Progenitor cell of endocrine pancreas (in vitro differentiated cells): ENCODE measurements at places on chromosomes 12 and 14.
A peak's percentile ranks its signal among the peaks of the same experiment; 100 is the strongest.

DNA sequence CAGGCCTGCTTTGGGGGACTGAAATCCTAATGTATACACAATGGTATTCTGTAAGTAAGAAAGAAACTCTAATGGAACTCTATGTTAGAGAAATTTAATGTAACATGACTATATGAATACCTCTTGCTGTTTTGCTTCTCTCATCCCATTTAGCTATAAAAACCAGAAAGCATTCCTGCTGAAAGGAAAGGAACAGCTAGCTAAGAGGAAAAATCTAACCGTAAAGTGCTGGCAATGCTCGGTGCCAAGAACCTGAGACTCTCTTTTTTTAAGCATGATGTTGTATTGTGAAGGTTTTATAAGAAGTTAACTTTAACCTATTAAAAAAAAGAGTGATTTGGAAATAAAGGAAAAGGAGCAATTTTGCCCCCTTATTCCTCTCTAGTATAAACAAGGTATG, 75.6 kb upstream of the DACT1 start:
- H3K4me3 ChIP-seq, result no peak overlapping the region
- H3K4me1 ChIP-seq, result peaks cover 5% of the 10 kb centered on the region
- H3K27ac ChIP-seq, result no peak overlapping the region
- no peaks in the 10 kb centered on the region for H3K36me3 ChIP-seq
- no peak for DNase-seq

GRCh38 chr14:104665657-104666522, 23.5 kb upstream of the INF2 start:
- H3K4me3 ChIP-seq, result no peak overlapping the region
- peak overlapping the region; percentile 91 for H3K27ac ChIP-seq
- H3K27me3 ChIP-seq, result no peaks in the 10 kb centered on the region
- DNase-seq, result peak; percentile 56
- no peaks in the 10 kb centered on the region for H3K36me3 ChIP-seq

- no peak for DNase-seq
- peaks cover 6% of the 10 kb centered on the region for H3K27me3 ChIP-seq
- H3K4me1 ChIP-seq, result peaks cover 5% of the 10 kb centered on the region
- no peak overlapping the region for H3K4me3 ChIP-seq
- H3K36me3 ChIP-seq, result peaks cover 6% of the 10 kb centered on the region
Observed at GRCh38 chr14:90726656-90727055, 89.6 kb downstream of the TTC7B start.

DNA sequence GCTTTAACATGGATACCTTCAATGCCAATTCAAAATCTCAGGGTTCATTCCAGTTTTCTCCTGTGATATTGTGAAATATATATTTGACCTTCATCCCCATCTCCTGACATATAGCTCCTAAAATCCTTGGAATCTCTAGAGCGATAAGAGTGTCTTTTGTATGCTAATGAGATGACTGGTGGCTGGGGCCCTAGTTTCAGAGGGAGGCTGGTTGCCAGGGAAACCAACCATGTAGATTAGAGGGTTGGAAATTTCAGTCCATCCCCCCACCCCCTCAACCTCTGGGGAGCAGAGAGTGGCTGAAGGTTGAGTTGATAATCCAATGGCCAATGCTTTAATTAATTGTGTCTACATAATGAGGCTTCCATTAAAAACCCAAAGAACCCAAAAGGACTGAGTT, 59.4 kb downstream of the SDR9C7 start:
- H3K4me1 ChIP-seq, result no peaks in the 10 kb centered on the region
- no peak overlapping the region for H3K4me3 ChIP-seq
- no peak for DNase-seq
- no peak overlapping the region for H3K27ac ChIP-seq
- peaks cover 2% of the 10 kb centered on the region for H3K27me3 ChIP-seq

DNA sequence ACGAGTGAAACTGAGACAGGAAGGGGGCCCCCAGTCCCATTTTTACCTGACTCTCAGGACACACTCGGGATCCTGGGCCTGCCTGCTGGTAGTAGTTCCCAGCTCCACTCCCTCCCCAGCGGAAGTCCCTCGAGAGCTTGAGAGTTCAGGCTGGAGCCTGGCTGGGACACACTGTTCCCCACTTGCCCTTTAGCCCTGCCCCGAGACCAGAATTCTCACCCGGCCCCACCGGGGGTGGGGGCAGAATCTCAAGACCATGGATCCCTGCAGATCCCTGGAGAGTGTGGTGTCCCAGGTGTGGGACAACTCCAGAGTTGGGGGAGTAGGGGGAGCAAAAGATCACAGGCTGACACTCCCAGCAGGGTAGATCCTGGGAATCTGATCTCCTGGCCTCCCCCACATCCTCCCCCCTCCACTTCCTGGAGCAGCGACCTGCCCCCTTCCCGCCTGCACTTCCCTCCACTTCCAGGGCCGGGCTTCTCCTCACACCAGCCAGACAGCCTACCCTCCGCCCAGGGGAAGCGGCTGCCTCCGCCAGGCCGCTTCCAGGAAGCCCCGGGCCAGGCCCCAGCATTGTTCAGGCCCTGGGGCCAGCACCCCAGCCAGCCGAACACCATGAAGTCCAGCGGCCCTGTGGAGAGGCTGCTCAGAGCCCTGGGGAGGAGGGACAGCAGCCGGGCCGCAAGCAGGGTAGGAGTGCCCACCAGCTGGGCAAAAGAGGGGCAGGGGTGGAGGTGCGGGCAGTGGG, at the start of gene TNS2:
Gene TNS2, plus strand, starts transcription at position 495 of the 748 bp plus-strand sequence. Its CDS starts 121 bp downstream, at position 616.
- H3K27me3 ChIP-seq, result peaks cover 2% of the 10 kb centered on the region
- DNase-seq, result no peak
- peak within 1 kb of the TSS; percentile 65 for H3K27ac ChIP-seq

DNA sequence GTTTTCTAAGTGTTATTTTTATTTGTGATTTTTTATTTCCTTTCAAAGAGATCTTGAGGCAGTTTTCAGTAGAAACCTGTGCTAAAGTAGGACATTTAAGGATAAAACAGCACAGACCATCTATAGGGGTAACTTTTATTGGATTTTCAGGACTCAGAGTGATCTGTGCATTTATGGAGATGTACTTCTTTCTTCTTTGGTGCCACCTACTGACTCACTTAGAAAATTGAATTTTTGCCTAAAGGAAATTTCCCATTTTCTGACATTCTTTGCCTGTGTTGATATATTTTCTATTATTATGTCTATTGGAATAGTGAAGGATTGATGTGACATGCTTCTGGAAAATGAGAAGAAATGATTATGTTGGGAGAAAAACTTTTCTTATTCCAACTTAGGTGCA, 113.0 kb downstream of the UNC79 start:
- H3K36me3 ChIP-seq, result no peaks in the 10 kb centered on the region
- H3K27me3 ChIP-seq, result peaks cover 4% of the 10 kb centered on the region
- no peak overlapping the region for H3K4me3 ChIP-seq
- no peaks in the 10 kb centered on the region for H3K4me1 ChIP-seq

- no peaks in the 10 kb centered on the region for H3K36me3 ChIP-seq
- no peak overlapping the region for H3K4me3 ChIP-seq
- H3K4me1 ChIP-seq, result peaks cover 58% of the 10 kb centered on the region
Observed at GRCh38 chr14:68468437-68469207, 324.2 kb downstream of the ZFP36L1 start.

- H3K4me1 ChIP-seq, result peaks cover 20% of the 10 kb centered on the region
- H3K27ac ChIP-seq, result peak overlapping the region; percentile 98
- peak overlapping the region; percentile 96 for H3K4me3 ChIP-seq
- H3K27me3 ChIP-seq, result no peaks in the 10 kb centered on the region
Observed at GRCh38 chr12:56688846-56689109, 694 bp upstream of the PTGES3 start.

DNA sequence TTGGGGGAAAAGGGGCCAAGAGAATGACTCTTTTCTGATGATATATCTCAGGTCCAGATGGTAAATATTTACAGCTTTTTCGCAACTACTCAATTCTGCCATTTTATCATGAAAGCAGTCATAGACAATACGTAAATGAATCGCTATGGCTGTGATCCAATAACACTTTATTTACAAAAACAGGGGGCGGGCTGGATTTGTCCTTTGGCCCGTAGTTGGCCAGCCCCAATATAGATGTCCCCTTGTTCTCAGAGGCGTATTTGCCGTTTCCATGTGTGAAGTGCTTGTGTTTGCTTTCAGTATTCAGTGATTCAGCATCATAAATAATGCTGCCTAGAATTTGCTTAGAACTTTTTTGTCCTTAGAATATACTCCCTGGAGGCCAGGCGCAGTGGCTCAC, 77.2 kb downstream of the CCDC92 start:
- peaks cover 31% of the 10 kb centered on the region for H3K27me3 ChIP-seq
- H3K4me1 ChIP-seq, result no peaks in the 10 kb centered on the region
- no peak overlapping the region for H3K4me3 ChIP-seq
- DNase-seq, result no peak
- no peak overlapping the region for H3K27ac ChIP-seq
- no peaks in the 10 kb centered on the region for H3K36me3 ChIP-seq

DNA sequence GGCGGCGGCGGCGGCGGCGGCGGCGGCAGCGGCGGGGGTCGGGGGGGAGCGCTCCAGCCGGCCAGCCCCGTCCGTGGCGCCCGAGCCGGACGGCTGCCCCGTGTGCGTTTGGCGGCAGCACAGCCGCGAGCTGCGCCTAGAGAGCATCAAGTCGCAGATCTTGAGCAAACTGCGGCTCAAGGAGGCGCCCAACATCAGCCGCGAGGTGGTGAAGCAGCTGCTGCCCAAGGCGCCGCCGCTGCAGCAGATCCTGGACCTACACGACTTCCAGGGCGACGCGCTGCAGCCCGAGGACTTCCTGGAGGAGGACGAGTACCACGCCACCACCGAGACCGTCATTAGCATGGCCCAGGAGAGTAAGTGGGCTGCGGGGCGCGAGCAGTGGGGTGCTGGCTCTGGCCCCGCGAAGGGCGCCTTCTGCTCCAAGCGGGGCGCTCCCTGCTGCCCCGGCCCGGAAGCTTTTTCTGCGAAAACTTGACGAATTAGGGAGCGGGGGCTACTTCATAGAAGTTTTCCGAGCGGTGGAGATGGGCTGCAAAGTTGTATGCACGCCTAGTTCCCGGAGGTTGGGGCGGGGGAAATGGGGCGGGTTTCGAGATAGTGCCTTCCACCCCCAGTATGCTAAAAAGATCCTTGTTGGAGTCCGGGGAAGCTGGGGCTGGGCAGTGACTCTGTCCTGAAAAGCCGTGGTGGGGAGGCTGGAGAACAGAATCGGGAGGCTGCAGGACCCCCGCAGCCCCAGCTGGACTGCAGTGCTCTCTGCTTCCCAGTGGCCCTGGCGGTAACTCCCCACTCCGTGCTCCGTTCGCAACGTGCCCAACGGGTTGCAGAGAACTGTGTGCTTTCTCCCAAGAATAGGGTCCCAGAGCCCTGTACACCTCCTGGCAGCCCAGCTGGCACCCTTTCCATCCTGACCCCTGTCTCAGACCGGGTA, 751 bp downstream of the GDF11 start:
- peak overlapping the region; percentile 96 for H3K27ac ChIP-seq
- H3K27me3 ChIP-seq, result peaks cover 4% of the 10 kb centered on the region
- H3K4me1 ChIP-seq, result peaks cover 44% of the 10 kb centered on the region

GRCh38 chr12:3020850-3021435, 56.2 kb upstream of the TSPAN9 start:
- no peaks in the 10 kb centered on the region for H3K4me1 ChIP-seq
- no peak overlapping the region for H3K27ac ChIP-seq
- H3K36me3 ChIP-seq, result peaks cover 12% of the 10 kb centered on the region
- no peak for DNase-seq
- H3K27me3 ChIP-seq, result no peaks in the 10 kb centered on the region

GRCh38 chr12:124242529-124243065, 52.3 kb upstream of the RFLNA start:
- DNase-seq, result no peak
- H3K27me3 ChIP-seq, result no peaks in the 10 kb centered on the region
- no peak overlapping the region for H3K27ac ChIP-seq
- peaks cover 4% of the 10 kb centered on the region for H3K36me3 ChIP-seq
- no peak overlapping the region for H3K4me3 ChIP-seq

DNA sequence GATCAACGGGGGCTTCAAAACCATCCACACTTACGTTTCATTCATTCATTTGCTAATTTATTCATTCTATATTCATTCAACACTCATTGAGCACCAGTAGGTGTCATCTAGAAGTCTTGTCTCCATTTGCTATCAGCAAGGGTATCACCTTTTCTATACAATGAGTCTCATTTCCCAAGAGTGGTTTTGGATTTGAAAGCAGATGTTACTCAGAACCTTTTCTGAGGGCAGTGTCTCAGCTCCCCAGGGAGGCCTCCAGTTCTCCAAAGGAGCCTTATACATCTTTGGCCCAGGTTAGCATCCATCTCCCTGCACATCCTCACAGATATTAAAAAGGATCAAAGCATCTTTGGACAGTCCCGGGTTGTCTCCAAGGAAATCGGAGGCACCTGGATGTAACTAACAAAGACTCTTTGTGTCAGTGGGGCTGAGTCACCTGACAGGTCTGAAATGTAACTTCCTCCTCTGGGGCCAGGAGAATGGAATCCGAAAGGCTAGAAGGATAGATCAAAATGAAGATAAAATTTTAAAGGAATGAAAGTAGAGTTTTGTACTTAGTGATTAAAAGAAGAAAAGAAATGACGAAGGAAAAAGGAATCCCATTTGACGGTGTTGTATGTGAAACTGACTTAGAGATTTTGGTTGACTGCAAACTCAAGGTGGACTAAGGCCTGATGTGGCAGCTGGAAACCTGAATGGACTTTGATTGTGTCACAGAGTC, 103.0 kb downstream of the VCPKMT start:
- no peaks in the 10 kb centered on the region for H3K36me3 ChIP-seq
- no peak overlapping the region for H3K4me3 ChIP-seq
- DNase-seq, result no peak
- H3K27me3 ChIP-seq, result peaks cover 11% of the 10 kb centered on the region

DNA sequence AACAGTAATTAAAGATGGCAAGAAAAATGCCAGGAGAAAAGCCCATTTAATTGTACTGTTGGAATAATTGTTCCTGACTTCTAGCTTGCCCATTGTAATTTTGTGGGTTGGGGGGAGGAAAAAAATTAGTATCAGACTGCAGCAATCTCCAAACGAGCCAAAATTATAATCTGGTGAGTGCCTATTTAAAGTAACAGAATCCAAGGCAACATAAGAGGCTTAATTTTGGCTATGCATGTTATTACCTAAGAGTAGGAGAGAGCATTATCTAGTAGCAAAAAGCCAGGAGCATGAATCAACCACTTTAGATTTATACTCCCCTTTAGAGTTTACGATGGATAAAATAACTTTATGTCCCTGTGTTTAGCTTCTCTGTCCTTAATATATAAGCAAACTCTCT, 14.6 kb upstream of the DENND5B start:
- DNase-seq, result no peak
- no peaks in the 10 kb centered on the region for H3K4me1 ChIP-seq
- H3K4me3 ChIP-seq, result no peak overlapping the region
- H3K36me3 ChIP-seq, result peaks cover 6% of the 10 kb centered on the region
- H3K27me3 ChIP-seq, result no peaks in the 10 kb centered on the region
- H3K27ac ChIP-seq, result no peak overlapping the region

GRCh38 chr12:52514471-52515318, 5.5 kb downstream of the KRT5 start:
- no peak overlapping the region for H3K27ac ChIP-seq
- H3K4me3 ChIP-seq, result no peak overlapping the region
- H3K27me3 ChIP-seq, result peaks cover 28% of the 10 kb centered on the region
- DNase-seq, result peak; percentile 7
- no peaks in the 10 kb centered on the region for H3K4me1 ChIP-seq
- no peaks in the 10 kb centered on the region for H3K36me3 ChIP-seq

- H3K27me3 ChIP-seq, result peaks cover 24% of the 10 kb centered on the region
Observed at GRCh38 chr14:98350213-98350612, 921.8 kb downstream of the BCL11B start.

- no peak overlapping the region for H3K27ac ChIP-seq
- no peak overlapping the region for H3K4me3 ChIP-seq
- no peaks in the 10 kb centered on the region for H3K4me1 ChIP-seq
- DNase-seq, result no peak
- no peaks in the 10 kb centered on the region for H3K27me3 ChIP-seq
- peaks cover 18% of the 10 kb centered on the region for H3K36me3 ChIP-seq
Observed at GRCh38 chr14:101022916-101023435, 119.5 kb upstream of the RTL1 start.

- H3K4me1 ChIP-seq, result peaks cover 29% of the 10 kb centered on the region
- H3K4me3 ChIP-seq, result no peak overlapping the region
- H3K27me3 ChIP-seq, result no peaks in the 10 kb centered on the region
- no peak for DNase-seq
- no peaks in the 10 kb centered on the region for H3K36me3 ChIP-seq
Observed at GRCh38 chr14:32005628-32006027, 71.5 kb upstream of the ARHGAP5 start.
